NCI-H187 (cell line): ENCODE measurements at places on chromosomes 11 and 22.

- no peak for DNase-seq
Measured at GRCh38 chr11:67117176-67117575, 1.9 kb upstream of the KDM2A start.

GRCh38 chr22:17977371-17977770 lies 47.0 kb downstream of the MICAL3 start:
- no peak for DNase-seq

- no peak for DNase-seq
Measured at GRCh38 chr11:45961751-45962240, 39.3 kb downstream of the LARGE2 start.

DNA sequence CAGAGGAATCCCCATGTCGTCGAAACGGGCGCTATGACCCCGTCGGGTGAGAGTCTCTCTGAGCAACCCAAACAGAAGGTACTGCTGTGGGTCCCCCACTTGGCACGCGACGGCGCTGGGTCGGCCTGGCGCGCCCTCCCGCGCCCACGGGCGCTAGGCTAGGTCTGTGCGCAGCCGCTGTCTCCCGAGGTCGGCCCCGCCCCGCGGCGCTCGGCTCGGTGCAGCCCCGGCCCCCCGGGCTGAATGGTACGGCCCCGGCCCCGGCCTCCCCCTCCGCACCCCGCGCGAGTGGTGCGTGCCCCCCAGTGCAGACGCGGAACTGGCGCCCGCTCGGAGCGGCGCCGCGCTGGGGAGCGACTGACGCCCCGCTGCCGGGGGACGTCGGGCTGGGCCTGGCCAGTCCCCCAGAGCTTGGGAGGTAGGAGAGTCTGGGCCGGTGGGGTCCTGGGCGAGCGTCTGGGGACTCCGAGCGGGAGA lies at the start of gene MADD:
MADD (plus strand) TSS at position 305 of the 477 bp plus-strand sequence.
- DNase-seq = peak; percentile 80

DNA sequence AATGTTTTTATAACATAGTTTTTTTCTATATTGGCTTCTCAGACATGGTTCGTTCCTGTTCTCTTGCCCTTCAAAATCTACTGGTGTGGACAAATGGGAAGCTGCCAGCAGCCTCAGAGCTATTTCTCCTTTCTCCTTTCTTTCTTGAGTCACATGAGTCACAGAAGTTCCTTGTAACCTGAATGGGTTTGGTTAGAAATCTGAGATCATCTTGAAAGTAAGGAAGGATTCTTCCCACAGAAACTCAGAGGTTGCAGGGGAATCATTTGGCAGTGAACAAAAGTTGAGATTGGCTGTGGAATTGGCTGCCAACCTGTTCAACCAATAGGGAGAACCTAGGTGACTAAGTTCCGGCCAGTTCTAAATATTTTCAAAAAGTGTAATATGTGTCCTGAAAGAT lies 12.5 kb downstream of the PLET1 start:
- DNase-seq = no peak

- DNase-seq = no peak
Measured at GRCh38 chr11:76047231-76047630, 159.1 kb downstream of the WNT11 start.

GRCh38 chr11:16418428-16419097 lies 62.2 kb upstream of the SOX6 start:
- DNase-seq = no peak
